Stimulated activated CD8-positive, alpha-beta memory T cell treated with anti-CD3 and anti-CD28 coated beads, Interleukin-7, amount 100 ng/mL, for 4 hours (primary cell): ENCODE measurements at places on chromosomes 2 and 18.
A peak's percentile ranks its signal among the peaks of the same experiment; 100 is the strongest.

DNA sequence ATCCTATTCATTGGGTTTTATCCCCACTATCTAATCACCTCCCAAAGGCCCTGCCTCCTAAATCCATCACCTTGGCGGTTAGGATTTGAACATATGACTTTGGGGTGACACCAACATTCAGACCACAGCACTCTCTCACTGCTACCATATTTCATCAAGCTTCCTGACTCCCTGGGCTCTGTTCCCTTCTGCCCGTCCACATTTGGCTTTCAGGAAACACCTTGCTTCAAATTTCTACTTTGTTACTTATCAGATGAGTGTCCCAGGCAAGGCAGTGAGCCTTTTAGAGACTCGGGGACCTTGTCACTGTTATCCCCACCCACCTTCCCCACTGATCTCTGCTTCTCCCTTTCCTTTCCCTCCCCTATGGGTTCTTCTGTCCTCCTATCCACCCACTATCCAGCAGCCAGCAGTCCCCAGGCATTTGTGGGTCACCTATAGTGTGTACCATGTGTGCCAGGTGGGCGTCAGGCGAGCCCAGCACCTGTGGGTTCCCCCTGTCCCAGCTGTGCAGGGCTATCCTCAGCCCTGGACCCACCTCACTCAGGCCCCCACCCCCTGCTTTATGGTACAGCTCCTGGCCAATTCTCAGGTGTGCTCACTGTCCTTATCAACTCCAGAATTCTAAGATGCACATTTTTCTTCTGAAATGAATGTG is 230.9 kb downstream of the LOXHD1 start:
- no peak for DNase-seq

DNA sequence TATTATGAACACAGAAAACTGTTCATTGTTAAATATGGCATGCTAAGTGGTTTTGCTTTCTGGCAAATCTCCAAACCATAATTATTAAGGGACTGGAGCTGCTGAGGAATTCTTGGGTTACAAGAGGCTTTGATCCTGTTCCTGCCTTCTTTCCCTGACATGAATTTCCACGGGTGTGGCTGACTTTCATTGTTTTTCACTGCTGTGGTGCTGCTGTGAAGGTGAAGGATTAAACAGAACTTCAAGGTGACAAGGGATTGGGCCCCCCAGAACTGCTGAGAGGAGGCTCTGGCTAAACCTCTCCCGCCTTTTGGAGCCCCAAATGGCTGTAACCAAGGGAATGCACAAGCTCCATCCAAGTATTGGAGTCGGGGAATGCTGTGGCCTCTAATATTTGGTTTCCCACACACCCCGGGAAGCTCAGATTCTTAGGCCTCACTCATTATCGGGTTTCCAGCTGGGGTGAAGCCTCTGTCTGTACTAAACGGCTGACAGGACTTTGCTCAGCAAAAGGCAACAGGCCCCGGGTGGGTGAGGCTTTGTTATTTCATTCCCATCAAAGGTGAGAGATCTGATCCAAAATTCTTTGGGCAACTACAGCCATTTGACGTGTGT is 29.0 kb upstream of the ZFP36L2 start:
- no peak for DNase-seq

- no peak for DNase-seq
Observed at GRCh38 chr2:3413697-3414096, 34.2 kb downstream of the TRAPPC12 start.

- DNase-seq, result no peak
Observed at GRCh38 chr18:13390196-13390595, 171.6 kb downstream of the LDLRAD4 start.

GRCh38 chr2:196967116-196967515 is 40.6 kb upstream of the PGAP1 start:
- DNase-seq, result no peak

DNA sequence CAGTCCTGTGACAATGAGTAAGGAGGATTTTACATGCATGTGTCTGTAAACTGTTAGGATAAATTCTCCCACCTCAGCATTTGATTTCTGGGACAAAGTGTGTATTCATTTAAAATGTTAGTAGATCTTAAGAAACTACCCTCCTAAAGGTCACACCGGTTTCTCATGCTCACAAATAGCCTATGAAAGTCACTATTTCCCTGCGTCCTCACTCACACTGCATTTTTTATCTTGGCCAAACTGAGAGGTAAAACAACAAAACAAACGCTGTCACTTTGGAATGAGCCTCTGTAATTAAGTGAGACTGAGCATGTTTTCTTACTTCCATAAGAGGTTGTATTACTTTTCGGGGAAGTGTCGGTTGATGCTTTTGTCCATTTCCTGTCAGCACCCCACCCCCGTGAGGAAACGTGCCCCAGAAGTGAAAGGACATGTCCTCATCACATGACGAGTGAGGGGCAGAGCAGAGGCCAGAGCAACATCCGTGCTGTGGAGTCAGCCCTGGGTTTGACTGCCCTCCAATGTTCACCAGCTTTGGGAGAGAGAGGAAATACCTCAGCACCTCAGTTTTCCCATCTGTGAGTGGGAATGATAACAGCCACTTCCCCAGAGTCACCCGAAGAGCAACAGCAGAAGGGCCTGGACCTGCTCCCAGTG is 3.1 kb downstream of the GYPC start:
- DNase-seq, result peak; percentile 47

- no peak for DNase-seq
Observed at GRCh38 chr2:118490330-118490729, 357.1 kb downstream of the EN1 start.

GRCh38 chr2:109275120-109276012 is 146.4 kb downstream of the SH3RF3 start:
- no peak for DNase-seq

GRCh38 chr2:150482111-150482510 is 5.4 kb downstream of the RND3 start:
- DNase-seq, result no peak

GRCh38 chr2:46942143-46942526 is 26.5 kb upstream of the MCFD2 start:
- DNase-seq, result peak; percentile 52

- no peak for DNase-seq
Observed at GRCh38 chr18:35283923-35284794, 5.9 kb downstream of the ZSCAN30 start.

- DNase-seq, result no peak
Observed at GRCh38 chr2:11446733-11447248, 19.2 kb downstream of the E2F6 start.

GRCh38 chr18:42586601-42587000 is 528.9 kb downstream of the RIT2 start:
- no peak for DNase-seq

GRCh38 chr2:166179201-166179600 is 51.4 kb upstream of the SCN1A start:
- no peak for DNase-seq

DNA sequence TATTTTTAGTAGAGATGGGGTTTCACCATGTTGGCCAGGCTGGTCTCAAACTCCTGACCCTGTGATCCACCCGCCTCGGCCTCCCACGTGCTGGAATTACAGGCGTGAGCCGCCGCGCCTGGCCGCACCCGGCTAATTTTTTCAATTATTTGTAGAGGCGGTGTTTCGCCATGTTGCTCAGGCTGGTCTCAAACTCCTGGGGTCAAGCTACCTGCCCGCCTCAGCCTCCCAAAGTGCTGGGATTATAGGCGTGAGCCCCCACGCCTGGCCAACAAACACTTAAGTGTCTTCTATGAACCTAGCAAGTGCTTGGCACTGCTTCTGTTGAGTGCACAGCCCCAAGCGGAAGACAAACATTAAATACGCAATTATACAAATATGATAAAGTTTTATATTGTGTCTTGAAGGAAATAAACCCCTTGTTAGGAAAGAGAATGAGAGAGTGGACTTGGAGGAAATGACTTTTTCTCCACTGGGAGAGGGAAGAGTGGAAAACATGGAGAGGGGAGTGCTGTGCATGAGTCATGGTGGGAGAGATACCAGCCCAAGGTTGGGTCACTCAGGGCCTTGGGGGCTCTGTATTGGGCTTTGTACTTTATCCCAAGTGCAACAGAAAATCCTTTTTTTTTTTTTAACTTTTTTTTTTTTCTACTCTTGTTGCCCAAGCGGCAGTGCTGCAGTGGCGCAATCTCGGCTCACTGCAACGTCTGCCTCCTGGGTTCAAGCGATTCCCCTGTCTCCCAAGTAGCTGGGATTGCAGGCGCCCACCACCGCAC is 41.4 kb upstream of the ACTR2 start:
- DNase-seq, result no peak

DNA sequence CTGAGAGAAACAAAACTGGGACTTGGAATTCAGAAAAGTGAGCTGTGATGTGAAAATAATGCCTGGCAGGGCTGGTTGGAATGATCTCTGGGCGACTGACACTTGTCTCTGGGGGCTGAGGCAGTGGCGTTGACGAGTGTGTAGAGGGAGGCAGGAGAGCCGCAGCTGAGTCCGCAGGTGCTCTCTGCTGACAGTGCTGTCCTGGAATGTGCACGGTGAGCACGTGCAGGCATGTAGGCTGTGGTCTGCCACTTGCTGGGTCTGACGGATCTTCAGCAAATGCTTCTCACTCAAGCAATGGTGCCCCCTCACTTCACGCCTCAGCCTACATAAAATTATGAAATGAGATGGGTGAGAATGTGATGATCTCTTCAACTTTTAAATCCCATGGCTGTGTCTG is 38.5 kb upstream of the ATP9B start:
- no peak for DNase-seq

- no peak for DNase-seq
Observed at GRCh38 chr2:114727012-114727411, 284.6 kb downstream of the DPP10 start.

DNA sequence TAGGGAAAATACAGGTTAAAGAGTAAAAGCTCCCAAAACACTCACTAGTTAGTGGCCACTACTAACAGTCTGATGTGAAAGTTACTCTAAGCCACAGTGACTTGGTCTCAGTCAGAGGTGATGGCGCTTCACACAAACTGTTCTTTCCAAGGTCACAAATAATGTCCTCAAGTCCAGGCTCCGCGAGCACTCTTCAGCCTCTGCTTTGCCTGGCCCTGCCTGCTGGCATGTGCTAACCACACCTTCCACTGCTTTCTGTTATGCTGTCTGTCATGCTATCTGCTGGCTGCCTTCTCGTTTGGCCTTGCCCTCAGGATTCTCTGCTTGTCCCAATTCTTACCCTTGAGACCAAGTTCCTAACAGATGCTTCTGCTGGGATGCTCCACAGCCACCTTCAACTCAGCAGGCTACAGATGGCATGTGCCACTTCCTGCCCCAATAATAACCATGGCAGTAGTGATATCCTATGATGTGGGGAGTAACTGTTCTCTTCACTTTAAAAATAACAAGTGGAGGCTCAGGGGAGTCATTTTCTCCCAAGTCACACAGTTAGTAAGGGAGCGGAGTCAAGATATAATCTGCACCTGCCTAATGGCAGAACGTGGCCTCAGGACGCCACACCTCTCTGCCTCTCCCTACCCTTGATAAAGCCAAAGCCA is 75.7 kb downstream of the ZAP70 start:
- DNase-seq, result no peak

GRCh38 chr2:133641497-133641896 is 73.2 kb upstream of the NCKAP5 start:
- no peak for DNase-seq

DNA sequence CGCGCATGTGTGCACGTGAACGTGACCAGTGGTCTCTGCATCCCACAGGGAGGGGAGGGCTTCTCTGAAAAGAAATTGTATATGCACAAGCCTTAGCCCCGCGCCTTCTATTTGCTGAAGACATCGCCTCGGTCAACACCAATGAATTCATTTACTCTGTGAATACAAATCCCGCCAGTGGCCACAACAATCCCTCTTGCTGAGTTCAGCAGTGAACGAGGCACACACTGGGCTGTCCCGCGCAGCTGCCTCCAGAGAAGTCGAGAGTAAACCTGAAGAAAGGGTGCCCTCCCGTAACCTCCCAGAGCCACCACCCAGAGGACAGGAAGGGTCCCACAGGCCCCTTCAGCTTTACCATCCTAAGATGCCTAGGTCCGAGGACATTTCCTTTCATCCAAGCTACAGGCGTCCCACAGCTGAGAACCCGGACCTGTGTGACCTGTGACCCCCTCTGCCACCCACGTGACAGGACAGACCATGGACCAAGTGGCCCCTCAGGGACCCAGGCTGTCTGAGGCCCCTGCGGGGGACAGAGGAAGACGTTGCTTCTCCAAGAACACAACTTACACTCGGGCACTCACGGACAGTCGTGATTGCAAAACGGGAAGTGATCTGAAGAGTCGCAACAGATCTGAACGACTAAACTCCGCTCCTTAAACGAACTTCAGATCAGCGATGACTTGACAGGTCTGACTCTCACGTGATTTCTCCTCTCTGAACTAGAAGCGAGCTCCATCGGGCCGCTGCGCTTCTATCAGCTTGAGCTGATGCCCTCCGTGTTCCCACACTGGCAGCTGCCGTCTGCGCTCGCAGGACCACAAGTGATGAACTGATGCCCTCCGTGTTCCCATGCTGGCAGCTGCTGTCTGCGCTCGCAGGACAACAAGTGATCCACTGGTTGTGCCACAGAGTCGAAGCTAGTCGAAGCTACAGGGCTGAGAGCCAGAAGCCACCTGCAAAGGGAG is 92.7 kb downstream of the ZNF516 start:
- no peak for DNase-seq

DNA sequence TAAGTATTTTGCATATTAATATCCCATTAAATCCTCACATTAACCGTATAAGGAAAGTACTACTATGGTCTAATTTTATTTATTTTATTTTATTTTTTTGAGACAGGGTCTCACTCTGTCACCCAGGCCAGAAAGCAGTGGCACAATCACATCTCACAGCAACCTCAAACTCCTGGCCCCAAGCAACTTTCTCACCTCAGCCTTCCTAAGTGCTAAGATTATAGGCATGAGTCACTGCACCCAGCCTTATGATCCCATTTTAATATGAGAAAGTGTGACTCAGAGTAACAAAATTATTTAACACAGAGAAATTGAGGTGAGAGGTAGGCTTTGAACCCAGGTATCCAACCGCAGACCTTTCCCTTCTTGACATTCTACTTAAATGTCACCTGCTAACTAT is 330.0 kb upstream of the POU3F3 start:
- DNase-seq, result no peak

- DNase-seq, result no peak
Observed at GRCh38 chr2:127762846-127763245, 48.1 kb downstream of the WDR33 start.
